ENCODE measurements at places on chromosomes 6 and 20. TPM values are rescaled to one million over a fixed set of nuclear protein-coding genes. Genes with fewer than 3 reads are reported as not detected.

GRCh38 chr6:18308070-18308735 lies 43.9 kb upstream of the DEK start:
- H3K27me3 ChIP-seq = no peaks in the 10 kb centered on the region
- H3K36me3 ChIP-seq = no peaks in the 10 kb centered on the region
- H3K4me1 ChIP-seq = no peaks in the 10 kb centered on the region
- H3K4me3 ChIP-seq = no peak overlapping the region

- H3K36me3 ChIP-seq = no peaks in the 10 kb centered on the region
- no peaks in the 10 kb centered on the region for H3K4me1 ChIP-seq
- no peaks in the 10 kb centered on the region for H3K27me3 ChIP-seq
- H3K4me3 ChIP-seq = no peak overlapping the region
- H3K27ac ChIP-seq = no peak overlapping the region
Measured at GRCh38 chr6:111992851-111993250, 61.1 kb upstream of the CCN6 start.

GRCh38 chr20:24738981-24739633 lies 210.0 kb upstream of the CST7 start:
- H3K4me3 ChIP-seq = no peak overlapping the region
- H3K27me3 ChIP-seq = no peaks in the 10 kb centered on the region
- H3K36me3 ChIP-seq = no peaks in the 10 kb centered on the region

GRCh38 chr6:56889492-56889891 lies 65.4 kb upstream of the BEND6 start:
- no peak overlapping the region for H3K4me3 ChIP-seq
- no peaks in the 10 kb centered on the region for H3K27me3 ChIP-seq
- no peaks in the 10 kb centered on the region for H3K4me1 ChIP-seq

DNA sequence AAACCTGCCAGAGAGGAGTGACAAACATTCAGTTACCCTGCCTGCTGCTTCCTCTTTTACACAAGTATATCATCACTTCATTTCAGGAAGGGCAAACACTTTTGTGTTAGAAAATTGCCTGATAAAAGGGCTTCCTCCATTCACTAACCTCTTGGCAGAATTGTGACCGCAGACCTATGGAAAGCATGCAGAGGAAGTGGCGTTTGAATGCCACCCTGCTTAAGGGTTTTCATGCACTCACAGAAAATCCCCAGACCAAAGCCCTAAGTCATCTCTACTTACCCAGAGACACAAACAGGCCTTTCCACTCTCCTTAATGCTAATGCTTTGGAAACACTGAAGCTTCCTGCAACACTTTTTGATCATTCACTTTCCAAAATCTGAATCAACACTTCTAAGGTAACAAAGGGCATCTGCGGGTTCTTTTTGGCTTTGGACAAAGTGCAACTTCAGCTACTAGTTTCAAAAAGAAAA lies 22.1 kb upstream of the RALGAPA2 start:
- DNase-seq = no peak
- no peaks in the 10 kb centered on the region for H3K36me3 ChIP-seq
- no peaks in the 10 kb centered on the region for H3K27me3 ChIP-seq
- no peak overlapping the region for H3K4me3 ChIP-seq
- H3K27ac ChIP-seq = no peak overlapping the region
- H3K4me1 ChIP-seq = no peaks in the 10 kb centered on the region

- no peak overlapping the region for H3K4me3 ChIP-seq
- no peak for DNase-seq
- no peaks in the 10 kb centered on the region for H3K36me3 ChIP-seq
- H3K27me3 ChIP-seq = no peaks in the 10 kb centered on the region
- no peak overlapping the region for H3K27ac ChIP-seq
Measured at GRCh38 chr6:159163901-159164370, 5.3 kb upstream of the FNDC1 start.

DNA sequence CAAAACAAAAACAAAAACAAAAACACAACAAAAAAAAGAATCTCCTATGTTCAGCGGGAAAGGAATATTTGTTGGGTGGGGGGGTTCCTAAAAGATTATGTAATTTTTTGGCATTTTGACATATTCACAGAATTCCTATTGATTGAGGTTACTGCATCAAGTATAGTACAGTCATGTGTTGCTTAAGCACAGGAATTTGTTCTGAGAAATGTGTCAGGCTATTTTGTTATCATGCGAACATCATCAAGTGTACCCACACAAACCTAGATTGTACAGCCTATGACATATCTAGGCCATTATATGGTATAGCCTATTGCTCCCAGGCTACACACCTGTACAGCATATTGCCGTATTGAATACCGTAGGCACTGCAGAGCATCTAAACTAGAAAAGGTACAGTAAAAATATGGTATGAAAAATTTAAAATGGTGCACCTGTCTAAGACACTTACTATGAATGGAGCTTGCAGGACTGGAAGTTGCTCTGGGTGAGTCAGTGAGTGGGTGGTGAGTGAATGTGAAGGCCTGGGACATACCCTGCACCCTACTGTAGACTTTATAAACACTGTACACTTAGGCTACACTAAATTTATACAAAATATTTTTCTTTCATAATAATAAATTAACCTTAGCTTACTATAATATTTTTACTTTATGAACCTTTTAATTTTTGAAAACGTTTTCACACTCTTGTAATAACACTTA lies 110.6 kb downstream of the CDKAL1 start:
- no peaks in the 10 kb centered on the region for H3K27me3 ChIP-seq
- no peak overlapping the region for H3K27ac ChIP-seq
- no peak overlapping the region for H3K4me3 ChIP-seq
- H3K36me3 ChIP-seq = no peaks in the 10 kb centered on the region
- no peak for DNase-seq
- no peaks in the 10 kb centered on the region for H3K4me1 ChIP-seq

DNA sequence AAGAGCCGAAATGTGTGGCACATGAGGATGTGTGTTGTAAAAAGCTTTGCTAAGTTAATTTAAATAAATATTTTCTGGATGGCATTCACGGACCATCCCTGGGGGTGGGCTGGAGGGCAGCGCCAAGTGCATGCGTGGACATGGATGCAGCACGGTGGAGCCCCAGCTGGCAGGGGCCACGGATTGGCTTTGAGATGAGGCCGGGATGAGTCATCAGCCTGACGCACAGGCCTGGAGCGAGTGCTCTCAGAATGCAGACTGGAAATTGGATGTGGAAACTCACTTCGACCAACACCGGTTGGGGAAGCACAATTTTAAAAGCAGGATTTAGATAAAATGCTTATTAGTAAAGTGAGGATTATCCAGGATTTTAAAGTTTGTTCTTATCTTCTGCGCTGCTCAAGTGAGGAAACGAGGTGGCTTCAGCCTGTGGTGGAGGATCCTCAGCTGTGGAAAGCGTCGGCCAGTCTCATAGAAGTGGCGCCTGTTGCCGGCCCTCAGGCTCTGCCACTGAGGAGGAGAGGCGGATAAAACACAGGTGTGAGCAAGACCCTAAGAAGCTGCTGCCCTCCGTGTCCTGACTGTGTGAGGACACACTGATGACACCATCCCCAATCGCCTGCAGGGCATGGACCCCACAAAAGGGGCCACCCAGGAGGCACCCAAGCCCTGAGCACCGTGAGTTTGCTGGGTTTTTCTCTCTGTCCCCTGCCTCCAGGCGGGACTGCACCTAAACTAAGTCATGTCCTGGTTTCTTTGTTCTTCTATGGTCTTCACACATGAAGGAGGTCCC lies 279.7 kb downstream of the CDH4 start:
- DNase-seq = no peak
- H3K27me3 ChIP-seq = no peaks in the 10 kb centered on the region
- no peaks in the 10 kb centered on the region for H3K36me3 ChIP-seq
- no peak overlapping the region for H3K27ac ChIP-seq
- H3K4me1 ChIP-seq = no peaks in the 10 kb centered on the region

- no peaks in the 10 kb centered on the region for H3K36me3 ChIP-seq
- no peaks in the 10 kb centered on the region for H3K4me1 ChIP-seq
- no peak overlapping the region for H3K4me3 ChIP-seq
- no peaks in the 10 kb centered on the region for H3K27me3 ChIP-seq
Measured at GRCh38 chr6:24226541-24226940, 100.5 kb downstream of the NRSN1 start.

DNA sequence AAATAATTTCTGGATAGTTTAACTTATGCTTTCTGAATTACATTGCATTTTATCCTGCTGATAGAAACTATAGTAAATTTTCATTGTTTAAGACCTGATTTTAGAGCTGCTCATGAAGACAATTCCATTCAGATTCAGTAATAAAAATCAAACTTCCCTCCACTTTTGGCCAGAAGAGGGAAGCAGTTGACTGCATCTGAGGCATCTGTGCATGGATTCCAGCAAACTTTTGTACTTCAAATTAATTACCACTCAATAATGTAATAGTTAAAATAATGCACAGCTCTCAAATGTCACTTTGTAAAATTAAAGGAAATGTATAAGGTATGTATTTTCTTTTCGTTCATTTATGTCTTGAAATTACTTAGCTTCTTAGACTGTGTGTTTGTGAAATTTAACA lies 64.2 kb upstream of the SLC35B3 start:
- no peaks in the 10 kb centered on the region for H3K4me1 ChIP-seq
- H3K27me3 ChIP-seq = no peaks in the 10 kb centered on the region
- no peak overlapping the region for H3K4me3 ChIP-seq
- no peaks in the 10 kb centered on the region for H3K36me3 ChIP-seq
- no peak overlapping the region for H3K27ac ChIP-seq

DNA sequence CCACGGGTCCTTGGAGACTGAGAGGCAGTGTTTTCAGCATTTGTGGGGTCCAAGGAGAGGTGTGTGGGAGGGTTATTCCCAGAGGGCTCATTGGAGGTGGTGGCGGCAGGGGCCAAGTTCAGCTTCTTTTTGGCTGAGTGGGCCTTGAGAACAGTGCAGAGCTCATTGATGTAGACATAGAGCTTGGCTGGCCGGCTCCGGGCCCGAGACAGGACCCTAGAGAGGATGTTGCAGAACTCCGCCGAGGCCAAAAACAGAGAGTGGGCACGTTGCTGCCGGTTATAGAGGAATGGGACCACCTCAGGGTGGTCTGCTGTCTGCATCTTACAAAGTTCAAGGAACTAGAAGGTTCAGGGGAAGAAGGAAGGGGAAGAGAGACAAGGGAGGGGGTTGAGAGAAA lies 3.7 kb upstream of the ZBTB22 start:
- peak overlapping the region; percentile 92 for H3K27ac ChIP-seq
- H3K36me3 ChIP-seq = no peaks in the 10 kb centered on the region
- peaks cover 51% of the 10 kb centered on the region for H3K4me1 ChIP-seq
- no peaks in the 10 kb centered on the region for H3K27me3 ChIP-seq

GRCh38 chr6:47306887-47307286 lies 2.8 kb downstream of the TNFRSF21 start:
- H3K4me1 ChIP-seq = no peaks in the 10 kb centered on the region
- no peak for DNase-seq
- H3K36me3 ChIP-seq = no peaks in the 10 kb centered on the region
- no peak overlapping the region for H3K4me3 ChIP-seq
- H3K27ac ChIP-seq = no peak overlapping the region

- no peak overlapping the region for H3K27ac ChIP-seq
- no peaks in the 10 kb centered on the region for H3K27me3 ChIP-seq
- DNase-seq = no peak
- H3K4me1 ChIP-seq = no peaks in the 10 kb centered on the region
- no peak overlapping the region for H3K4me3 ChIP-seq
- no peaks in the 10 kb centered on the region for H3K36me3 ChIP-seq
Measured at GRCh38 chr20:38272961-38273360, 12.4 kb upstream of the KIAA1755 start.

DNA sequence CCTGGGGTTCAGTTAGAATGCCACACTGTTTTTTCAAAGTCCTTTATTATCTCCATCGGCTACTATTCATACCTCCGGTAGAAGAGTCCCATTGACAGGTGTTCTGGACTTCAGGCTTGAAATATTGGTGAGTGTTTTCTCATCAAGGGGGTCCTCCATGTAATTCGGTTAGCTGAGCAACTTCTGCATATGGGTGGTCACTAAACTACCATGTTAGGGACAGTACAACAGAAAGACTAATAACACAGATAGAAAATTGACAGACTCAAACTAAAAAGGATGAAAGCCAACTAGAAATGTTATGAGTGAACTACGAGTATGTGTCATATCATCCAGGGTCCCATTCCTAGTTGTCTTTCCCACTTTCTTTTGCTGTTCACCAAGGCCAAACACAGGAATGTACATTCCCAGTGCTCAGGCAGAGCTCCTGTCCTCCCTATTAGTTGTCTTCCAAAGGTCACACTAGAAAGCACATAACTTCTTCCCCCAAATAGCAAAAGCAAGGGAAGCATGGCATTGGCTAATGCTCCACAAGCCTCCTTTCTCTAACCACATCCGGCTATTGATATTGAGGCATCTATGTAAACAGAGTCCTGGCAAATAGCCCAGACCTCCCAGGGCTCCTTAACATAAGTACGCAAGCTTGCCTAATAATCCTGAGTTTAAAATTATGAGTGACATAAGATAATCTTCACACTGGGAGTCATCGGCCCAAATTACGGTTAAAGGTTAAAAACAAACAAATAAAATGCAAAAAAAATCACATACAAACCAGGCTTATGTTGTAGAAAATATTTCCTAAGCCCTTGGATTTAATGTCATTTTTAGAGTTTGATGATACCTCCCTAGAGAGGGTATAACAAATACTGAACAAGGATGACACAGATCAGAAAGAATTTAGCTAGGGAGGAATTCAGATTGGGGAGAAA lies 13.2 kb downstream of the CCN2 start:
- H3K4me1 ChIP-seq = no peaks in the 10 kb centered on the region
- no peak for DNase-seq
- H3K27ac ChIP-seq = peak overlapping the region; percentile 49
- no peak overlapping the region for H3K4me3 ChIP-seq

DNA sequence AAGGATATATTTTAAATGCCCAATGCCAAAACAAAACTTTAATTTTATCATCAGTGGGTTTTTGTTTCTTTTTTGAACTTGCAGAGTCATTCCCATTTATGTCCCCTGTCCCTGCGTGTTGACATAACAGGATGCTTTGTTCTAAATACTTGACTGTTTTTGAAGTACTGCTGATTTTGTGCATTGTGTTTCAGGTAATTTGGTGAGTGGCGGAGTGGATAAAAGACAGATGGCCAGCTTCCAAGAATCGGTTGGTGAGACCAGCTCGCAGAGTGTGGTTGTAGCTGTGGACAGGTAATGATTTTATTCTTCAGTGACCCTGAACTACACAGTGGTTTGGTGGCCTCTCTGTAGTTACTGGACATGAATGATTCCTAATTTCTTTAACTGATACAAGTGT lies 50.5 kb upstream of the CSE1L start:
- no peak overlapping the region for H3K27ac ChIP-seq
- peaks cover 10% of the 10 kb centered on the region for H3K36me3 ChIP-seq
- H3K4me3 ChIP-seq = no peak overlapping the region
- DNase-seq = no peak

DNA sequence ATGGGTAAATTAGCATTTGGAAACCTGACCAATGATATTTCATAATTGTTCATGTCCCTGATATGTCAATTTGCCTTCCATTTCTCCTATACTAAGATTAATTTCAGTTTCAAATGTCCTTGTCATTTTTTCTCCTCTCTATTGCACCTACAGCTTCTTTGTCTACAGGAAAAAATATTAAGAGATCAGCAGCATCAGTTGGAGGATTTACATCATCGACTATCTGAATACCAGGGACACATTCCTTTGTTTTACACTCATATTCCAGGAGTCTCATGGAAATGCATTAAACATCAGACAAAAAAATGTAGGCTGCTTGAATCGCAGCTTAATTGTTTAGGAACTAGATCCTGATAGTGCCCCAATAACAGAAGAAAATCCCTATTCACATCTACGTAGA lies 188.2 kb downstream of the PRKN start:
- no peak overlapping the region for H3K27ac ChIP-seq
- no peaks in the 10 kb centered on the region for H3K27me3 ChIP-seq
- H3K36me3 ChIP-seq = no peaks in the 10 kb centered on the region
- H3K4me3 ChIP-seq = no peak overlapping the region
- no peaks in the 10 kb centered on the region for H3K4me1 ChIP-seq
- DNase-seq = no peak

Gene B3GAT2
- not detected for total RNA-seq

Gene EMILIN3
- 1.3 TPM for total RNA-seq

Gene EDN3
- total RNA-seq = 6.9 TPM

Gene NEU1
- 44.6 TPM for total RNA-seq

Gene UBE2J1
- total RNA-seq = 34.4 TPM

Gene POM121L2
- total RNA-seq = not detected

Data from breast epithelium (tissue), 4 donors.